Aorta (tissue), 5 donors: ENCODE measurements at places on chromosomes 3 and 15. TPM values are rescaled to one million over a fixed set of nuclear protein-coding genes. Genes with fewer than 3 reads are reported as not detected.

- DNase-seq: no peak
- no peaks in the 10 kb centered on the region for H3K27me3 ChIP-seq
- H3K4me3 ChIP-seq: no peak overlapping the region
- no peaks in the 10 kb centered on the region for H3K36me3 ChIP-seq
These were observed 635.9 kb downstream of the CADM2 start for GRCh38 chr3:85594676-85595075.

DNA sequence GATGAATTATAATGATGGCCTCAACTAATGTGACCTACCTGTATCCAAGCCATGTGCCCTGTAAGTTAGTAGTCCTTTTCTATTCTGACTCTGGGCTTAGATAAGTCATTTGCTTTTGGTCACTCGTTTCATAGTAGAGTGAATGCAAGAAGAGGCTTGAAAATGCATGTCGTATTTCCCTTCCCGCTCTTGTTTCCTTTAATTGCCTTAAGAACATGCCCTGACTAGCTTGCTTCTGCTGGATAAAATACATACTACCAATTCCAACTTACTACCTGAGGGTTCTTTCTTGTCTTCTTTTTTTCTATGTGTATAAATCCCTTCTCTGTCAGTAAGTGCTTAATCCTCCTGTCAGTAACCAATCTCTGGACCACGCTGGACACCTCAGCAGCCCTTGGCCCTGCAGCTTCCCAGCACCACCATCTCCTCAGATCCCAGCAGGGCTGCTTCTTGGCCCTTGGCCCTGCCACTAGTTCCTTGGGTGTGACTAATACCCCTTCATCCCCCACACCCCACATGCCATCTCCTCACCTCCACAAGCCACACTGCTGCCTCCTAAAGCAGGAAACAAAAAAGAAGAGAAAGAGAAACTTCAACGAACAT lies 771.7 kb downstream of the IGSF11 start:
- no peaks in the 10 kb centered on the region for H3K36me3 ChIP-seq
- no peak for DNase-seq
- no peaks in the 10 kb centered on the region for H3K4me1 ChIP-seq

GRCh38 chr3:58009026-58009748 lies 965 bp downstream of the FLNB start:
- H3K4me1 ChIP-seq: no peaks in the 10 kb centered on the region
- H3K36me3 ChIP-seq: no peaks in the 10 kb centered on the region
- H3K27me3 ChIP-seq: no peaks in the 10 kb centered on the region
- peak overlapping the region; percentile 37 for H3K27ac ChIP-seq
- peak overlapping the region; percentile 54 for H3K4me3 ChIP-seq

GRCh38 chr15:48085591-48085930 lies 35.2 kb upstream of the SLC24A5 start:
- H3K4me3 ChIP-seq: no peak overlapping the region
- H3K27ac ChIP-seq: no peak overlapping the region
- no peaks in the 10 kb centered on the region for H3K27me3 ChIP-seq
- DNase-seq: no peak

Gene FXR1
- total RNA-seq: 106 TPM
